ENCODE measurements at places on chromosomes 11 and 22. TPM values are rescaled to one million over a fixed set of nuclear protein-coding genes. Genes with fewer than 3 reads are reported as not detected.
A peak's percentile ranks its signal among the peaks of the same experiment; 100 is the strongest.

NUDT8 gene
- 6.7 TPM for polyA plus RNA-seq

DNA sequence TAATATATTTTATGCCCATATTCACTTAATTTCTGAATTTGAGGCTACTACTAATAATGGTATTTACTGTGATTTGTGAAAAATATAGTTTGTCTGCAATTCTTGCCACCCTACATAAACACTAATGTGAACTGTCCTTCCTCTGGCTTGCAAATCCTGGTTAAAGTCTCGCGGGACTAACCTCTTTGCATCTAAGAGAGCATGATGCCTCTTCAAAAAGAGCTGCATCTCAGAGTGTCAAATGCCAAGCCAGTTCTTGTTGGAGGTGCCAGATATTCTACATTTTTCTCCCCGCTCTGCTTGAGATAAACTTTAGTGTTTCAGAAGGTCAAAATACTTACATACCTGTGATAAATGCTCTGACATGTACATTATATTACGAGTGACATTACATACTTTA is 2.1 kb downstream of the ARHGAP42 start:
- no peak for DNase-seq

DNA sequence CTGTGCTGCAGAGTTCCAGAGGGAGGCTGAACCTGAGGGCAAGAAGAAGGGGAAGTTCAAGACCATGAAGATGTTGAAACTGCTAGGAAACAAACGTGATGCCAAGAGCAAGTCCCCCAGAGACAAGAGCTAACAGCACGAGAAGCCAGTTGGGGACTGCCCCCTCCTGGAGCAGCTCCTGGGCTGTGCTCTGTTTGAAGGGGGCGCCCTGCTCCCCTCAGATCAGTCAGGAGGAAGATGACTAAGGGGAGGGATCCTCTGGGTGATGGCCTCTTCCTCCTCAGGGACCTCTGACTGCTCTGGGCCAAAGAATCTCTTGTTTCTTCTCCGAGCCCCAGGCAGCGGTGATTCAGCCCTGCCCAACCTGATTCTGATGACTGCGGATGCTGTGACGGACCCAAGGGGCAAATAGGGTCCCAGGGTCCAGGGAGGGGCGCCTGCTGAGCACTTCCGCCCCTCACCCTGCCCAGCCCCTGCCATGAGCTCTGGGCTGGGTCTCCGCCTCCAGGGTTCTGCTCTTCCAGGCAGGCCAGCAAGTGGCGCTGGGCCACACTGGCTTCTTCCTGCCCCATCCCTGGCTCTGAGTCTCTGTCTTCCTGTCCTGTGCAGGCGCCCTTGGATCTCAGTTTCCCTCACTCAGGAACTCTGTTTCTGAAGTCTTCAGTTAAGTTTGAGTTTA is 12.6 kb downstream of the C22orf23 start:
- DNase-seq, result no peak

DNA sequence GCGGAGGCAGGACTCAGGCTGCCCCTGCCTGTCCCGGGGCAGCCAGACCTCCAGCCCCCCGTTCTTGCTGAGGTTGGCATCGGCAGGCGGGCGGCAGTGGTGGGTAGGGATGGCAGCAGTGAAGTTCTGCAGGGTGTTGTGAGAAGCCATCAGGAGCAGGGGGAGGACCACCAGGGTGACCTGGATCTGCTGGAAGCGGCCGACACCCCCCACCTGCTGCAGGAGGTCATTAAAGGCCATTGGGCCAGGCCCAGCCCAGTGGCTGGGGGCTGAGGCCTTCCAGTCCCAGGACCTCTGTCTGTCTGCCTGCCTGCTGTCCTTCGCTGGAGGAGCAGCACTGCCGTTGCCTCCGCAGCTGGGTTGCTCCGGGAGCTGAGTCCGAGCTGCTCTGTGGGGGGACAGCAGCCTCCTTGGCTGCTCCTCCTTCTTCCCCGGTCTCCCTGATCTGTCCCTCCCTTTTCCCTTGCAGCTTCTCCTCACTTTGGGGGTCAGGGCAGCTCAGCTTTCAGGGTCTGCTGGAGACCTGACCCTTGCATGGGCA is at the start of gene SLC22A6:
Gene SLC22A6 (minus strand): TSS at position 517 of the 541 bp plus-strand sequence. CDS start 277 bp downstream, at position 240.
- no peak for DNase-seq

- no peak for DNase-seq
Measured at GRCh38 chr11:95863486-95864140, 60.3 kb downstream of the MTMR2 start.

DNA sequence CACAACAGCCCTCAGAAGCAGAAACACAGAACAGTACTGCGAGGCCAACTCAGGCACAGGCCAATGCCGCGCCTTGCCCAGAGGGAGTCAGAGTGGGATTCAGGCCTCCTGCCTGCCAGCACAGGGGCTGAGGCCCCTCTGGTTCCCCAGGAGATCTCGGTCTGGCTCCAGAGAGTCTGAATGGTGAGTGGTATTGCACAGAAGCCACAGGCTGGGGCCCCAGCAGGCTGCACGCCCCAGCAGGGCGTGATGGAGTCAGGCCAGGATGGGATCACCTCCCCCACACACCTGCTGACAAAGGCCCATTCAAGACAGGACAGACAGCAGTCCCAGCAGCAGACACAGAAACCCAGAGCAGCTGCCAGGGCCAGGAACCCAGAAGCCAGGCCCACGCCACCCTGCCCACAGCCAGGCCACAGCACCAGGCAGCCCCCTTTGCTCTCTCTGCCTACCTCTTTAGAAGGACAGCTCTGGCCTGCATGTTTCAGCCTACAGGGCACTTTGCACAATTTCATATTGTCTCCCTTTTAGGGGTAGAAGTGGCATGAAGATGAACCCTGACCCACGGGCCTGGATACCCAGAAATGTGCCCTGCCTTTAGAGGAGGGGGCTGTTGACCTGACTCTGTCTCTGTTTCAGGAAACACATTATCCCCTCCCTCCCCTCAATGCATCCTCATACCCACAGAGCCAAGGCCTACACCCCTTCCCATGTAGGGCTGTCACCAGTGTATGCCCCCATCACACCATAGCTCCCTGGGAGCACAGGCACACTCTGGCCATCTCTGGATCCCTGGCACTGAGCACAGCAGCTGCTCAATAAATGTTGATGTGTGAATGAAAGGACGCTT is 6.1 kb downstream of the FXYD6 start:
- no peak for DNase-seq

GRCh38 chr22:41478473-41478872 is 9.6 kb downstream of the ACO2 start:
- DNase-seq, result no peak

DNA sequence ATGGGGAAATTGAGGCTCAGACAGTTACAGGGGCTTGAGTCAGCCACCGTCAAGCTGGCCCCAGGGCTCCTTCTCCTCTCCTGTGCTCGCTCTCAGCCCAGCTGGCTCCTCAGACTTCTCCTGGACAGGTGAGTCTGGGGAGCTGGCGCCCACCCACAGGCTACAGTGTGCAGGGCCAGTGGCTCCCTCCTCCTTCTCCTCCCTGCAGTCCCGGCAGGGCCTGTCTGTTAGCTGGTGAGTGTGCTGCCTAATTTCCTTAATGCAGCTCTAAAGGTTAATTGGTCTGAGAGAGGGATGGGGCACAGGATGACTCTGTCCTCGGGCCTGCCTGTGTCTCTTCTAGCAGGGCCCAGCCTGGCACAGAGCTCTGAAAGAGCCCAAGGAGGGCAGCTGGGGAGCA is 31.7 kb downstream of the LMO1 start:
- DNase-seq, result no peak

GRIA4 gene
- polyA plus RNA-seq, result not detected

CD3E gene
- polyA plus RNA-seq, result not detected

DNA sequence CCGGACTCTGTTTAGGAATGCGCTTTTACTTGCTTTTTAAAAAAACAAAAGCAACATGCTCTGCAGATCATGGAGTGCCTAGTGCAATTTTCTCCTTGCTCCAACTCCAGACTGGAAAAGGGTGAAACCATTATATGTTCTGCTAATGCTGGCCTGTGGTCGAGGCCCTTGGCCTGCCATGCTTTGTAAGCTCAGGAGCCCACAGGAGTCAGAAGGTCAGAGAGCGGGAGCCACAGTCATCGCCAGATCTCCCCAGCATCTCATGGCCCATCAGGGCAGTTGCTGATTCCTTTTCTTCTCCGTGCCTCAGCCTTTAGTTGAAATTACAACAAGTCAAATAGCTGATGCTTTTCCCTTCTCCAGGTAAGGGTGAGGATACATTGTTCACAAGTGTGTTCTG is 80.3 kb downstream of the DDIAS start:
- no peak for DNase-seq

GRCh38 chr11:128400382-128401203 is 186.8 kb downstream of the ETS1 start:
- no peak for DNase-seq

SLC22A8 gene
- polyA plus RNA-seq, result 0.05 TPM

GRCh38 chr22:44068422-44069191 is 44.5 kb downstream of the PARVB start:
- no peak for DNase-seq

OLFML1 gene
- 0.90 TPM for polyA plus RNA-seq

GRCh38 chr22:39212721-39213376 is 31.9 kb downstream of the PDGFB start:
- peak; percentile 52 for DNase-seq

OR4S2 gene
- not detected for polyA plus RNA-seq

DNA sequence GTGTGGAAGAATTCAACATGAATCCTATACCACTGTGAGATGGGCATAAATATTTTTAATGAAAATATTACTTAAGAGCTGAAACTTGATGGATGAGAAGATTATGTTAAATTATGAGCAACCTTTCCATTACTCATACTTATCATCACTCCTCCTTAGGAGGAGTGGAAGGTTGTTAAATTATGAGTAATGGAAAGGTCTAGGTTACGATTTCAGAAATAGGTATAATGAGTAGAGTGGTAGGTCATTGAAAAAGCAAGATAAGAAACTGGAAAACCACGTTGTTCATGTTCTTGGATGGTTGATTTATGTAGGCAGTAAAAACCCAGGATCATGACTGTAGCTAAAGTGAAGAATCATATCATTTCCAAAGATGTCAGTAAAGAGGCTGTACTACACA is 973.2 kb upstream of the RAG2 start:
- no peak for DNase-seq

DNA sequence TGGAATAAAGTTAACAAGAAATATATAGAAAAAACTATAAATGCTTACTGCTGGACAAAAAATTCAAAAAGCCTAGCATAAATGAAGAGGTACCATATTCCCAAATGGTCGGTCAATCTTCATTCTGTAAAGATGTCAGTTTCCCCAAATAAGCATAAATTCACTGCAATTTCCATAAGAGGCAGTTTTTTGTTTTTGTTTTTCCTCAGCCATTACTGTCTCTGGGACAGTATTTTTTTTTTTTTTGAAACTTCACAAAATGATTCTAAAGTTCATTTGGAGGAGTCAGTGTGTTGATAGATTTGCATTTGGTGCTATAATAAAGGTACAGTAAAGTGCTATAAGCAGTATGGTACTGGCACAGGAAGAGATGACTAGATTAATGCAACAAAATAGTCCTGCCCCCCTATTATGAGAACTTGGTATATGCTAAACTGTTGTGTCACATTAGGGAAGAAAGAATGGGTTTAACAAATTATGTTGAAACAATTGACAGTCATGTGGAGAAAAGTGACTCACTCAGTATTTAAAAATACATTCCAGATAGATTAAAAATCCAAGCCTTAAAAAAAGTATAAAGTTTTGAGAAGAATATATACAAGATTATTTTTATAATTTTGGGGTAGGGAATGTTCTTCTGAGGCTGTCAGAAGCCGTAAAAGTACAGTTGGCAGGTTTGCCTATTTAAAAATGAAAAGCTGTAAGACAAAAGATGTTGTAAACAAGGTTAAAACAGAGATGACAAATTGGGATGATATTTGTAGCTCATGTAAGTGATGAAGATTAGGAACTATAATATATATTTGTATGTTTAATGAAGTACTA is 2.6 kb upstream of the FTH1 start:
- DNase-seq, result no peak

- DNase-seq, result no peak
Measured at GRCh38 chr22:43154887-43155536, 3.7 kb downstream of the TSPO start.

SNU13 gene
- 294 TPM for polyA plus RNA-seq

DNA sequence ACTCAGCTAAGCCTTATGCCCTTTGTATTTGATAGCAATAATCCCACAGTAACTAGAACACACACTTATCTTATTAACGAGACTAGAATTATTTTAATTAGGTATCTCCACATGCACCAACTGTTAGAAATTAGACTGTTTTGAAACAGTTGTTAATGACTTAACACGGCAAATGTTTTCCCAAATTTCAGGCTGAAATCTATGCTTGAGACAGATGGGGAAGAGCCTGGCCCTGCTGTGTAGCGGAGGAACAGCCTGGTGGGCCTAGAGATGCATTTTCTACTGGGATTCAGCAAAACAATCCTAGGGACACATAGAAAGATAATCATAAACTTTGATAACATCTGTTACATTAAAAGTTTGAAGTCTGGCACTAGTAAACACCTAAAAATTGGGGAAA is 273.4 kb downstream of the TTC28 start:
- no peak for DNase-seq

NCR3LG1 gene
- polyA plus RNA-seq, result 16.1 TPM

DNA sequence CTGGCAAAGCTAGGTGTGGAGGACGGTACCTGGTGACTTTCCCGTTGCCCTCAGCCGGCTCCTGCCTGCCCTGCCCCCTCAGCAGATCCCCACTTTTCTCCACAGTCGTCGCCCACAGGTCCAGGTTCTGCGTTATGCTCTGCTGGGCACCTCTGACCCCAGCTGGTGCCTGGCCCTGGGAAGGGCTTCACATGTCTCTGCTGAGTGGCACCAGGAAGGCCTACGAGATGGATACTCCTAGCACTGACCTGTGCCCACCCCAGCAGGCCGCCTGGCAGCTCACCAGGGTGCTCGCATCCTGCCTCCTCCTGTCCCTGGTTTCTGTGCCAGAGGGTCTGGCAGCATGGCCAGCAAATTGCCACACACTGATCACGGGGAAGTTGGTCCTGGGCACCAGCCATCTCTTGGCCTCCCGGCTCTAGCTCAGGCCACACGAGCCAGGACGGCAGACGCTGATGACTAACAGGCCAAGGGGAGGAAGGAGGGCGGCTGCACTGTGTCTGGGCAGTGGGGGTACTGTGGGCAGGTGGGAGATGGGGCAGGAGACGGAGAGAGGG is 13.8 kb downstream of the CARS1 start:
- DNase-seq, result no peak

LARGE2 gene
- polyA plus RNA-seq, result 8.5 TPM

GRCh38 chr11:102729849-102730815 is 5.4 kb upstream of the MMP8 start:
- DNase-seq, result no peak
